Glutamatergic neuron (in vitro differentiated cells): ENCODE measurements at places on chromosomes 16 and 17. TPM values are rescaled to one million over a fixed set of nuclear protein-coding genes. Genes with fewer than 3 reads are reported as not detected.

TBC1D3H gene
- total RNA-seq = 0.37 TPM

TOM1L1 gene
- 6.4 TPM for total RNA-seq

KRT39 gene
- total RNA-seq = not detected

- H3K27me3 ChIP-seq = peaks cover 3% of the 10 kb centered on the region
- DNase-seq = no peak
- no peak overlapping the region for H3K27ac ChIP-seq
- H3K36me3 ChIP-seq = peaks cover 5% of the 10 kb centered on the region
These were observed 163.5 kb upstream of the DYNLRB2 start for GRCh38 chr16:80377096-80377956.

GRCh38 chr17:4405038-4405669, 28.6 kb upstream of the SPNS3 start:
- DNase-seq = no peak
- no peaks in the 10 kb centered on the region for H3K27me3 ChIP-seq
- H3K36me3 ChIP-seq = no peaks in the 10 kb centered on the region

- peaks cover 16% of the 10 kb centered on the region for H3K27me3 ChIP-seq
- peaks cover 8% of the 10 kb centered on the region for H3K4me1 ChIP-seq
- peak; percentile 91 for DNase-seq
These were observed 51.2 kb downstream of the RMI2 start for GRCh38 chr16:11396241-11397048.

DNA sequence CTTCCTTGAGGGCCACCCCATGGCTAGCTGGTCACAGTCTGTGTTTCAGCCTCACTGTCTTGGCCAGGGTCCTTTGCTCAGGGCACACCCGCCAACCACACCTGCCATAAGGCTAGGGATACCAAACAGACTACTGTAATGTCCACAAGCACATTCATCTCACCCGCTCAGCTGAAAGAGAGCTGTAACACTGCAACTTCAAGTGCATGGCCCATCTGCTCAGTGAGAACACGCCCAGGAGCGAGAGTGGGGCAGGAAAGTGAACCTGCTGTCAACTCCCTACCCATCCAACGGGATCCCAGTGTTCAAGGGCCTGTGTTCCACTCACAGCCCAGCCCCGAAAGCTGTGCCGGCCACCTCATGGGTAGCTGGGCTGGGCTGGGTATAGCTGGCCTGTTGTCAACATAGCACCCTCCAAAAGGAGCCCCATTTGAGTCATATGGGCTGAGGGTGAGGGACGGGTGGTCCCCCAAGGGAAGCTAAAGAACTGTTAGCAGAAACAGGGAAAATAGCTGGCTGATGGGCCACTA, 55.7 kb downstream of the SCNN1B start:
- H3K27ac ChIP-seq = no peak overlapping the region
- no peak for DNase-seq
- no peaks in the 10 kb centered on the region for H3K4me1 ChIP-seq
- H3K27me3 ChIP-seq = peaks cover 3% of the 10 kb centered on the region
- peaks cover 4% of the 10 kb centered on the region for H3K36me3 ChIP-seq
- H3K4me3 ChIP-seq = no peak overlapping the region

DNA sequence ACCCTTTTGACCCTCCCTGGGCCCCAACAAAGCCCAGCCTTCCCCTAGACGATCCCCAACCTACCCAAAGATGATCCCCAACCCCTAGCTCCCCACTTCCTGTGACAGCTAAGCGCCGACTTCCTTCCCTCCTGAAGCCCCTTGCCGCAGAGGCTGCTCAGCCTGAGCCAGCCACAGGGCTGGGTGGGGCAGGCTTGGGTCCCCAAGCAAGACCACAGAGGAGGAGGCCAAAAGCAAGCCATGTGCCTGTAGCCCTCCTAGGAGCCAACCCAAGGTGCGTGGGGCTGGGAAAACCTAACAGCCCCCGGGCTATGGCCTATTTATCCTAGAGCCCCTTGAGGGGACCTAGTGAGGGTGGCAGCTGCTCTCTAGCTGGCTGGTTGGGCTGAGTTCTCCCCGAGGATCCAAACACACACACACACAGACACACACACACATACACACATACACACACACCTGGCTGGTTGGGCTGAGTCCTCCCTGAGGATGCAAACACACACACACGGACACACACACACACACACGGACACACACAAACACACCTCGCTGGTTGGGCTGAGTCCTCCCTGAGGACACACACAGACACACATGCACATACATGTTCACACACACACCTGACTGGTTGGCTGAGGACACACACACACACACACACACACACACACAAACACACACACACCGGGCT, 4.8 kb downstream of the ARRB2 start:
- peak overlapping the region; percentile 44 for H3K4me3 ChIP-seq
- H3K27ac ChIP-seq = peak overlapping the region; percentile 48
- no peak for DNase-seq
- H3K36me3 ChIP-seq = peaks cover 12% of the 10 kb centered on the region
